EL (cell line): ENCODE measurements at places on chromosomes 1 and 21.
A peak's percentile ranks its signal among the peaks of the same experiment; 100 is the strongest.

DNA sequence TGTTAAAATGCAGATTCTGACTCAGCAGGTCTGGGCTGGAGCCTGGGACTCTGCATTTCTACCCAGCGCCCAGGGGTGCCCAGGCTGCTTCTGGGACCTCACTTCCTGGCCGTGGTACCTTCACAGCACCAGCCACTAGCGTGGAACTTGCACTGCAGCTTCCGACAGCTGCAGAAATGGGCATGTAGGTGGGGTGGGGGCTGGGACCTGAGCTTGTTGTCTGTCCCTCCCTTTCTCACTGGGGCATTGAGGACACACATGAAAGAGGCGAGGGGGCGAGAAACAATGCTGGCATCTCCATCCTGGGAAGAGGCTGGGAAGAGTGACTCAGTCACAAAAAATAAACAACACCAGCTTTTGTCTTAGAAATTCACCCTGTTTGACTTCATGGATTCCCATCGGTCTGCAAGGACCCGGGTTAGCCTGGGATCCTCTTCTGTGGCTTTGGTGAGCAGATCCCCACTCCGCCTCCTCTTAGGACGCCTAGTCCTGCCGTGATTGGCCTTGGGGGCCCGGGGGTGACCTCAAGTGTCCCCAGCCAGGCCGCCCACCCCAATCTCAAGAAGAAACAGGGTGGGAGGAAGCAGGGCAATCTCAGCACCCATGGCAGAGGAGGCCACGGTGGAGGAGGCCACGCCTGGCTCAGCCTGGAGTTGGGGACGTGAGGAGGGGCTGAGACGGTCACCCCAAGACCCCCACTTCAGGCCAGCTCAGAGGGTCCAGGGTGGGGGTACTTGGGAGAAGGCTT lies 29.9 kb upstream of the POFUT2 start:
- DNase-seq = peak; percentile 86

- no peak for DNase-seq
These were observed 26.8 kb downstream of the GBP6 start for GRCh38 chr1:89390707-89391106.

GRCh38 chr1:171807556-171807955 lies 26.1 kb downstream of the METTL13 start:
- DNase-seq = no peak

DNA sequence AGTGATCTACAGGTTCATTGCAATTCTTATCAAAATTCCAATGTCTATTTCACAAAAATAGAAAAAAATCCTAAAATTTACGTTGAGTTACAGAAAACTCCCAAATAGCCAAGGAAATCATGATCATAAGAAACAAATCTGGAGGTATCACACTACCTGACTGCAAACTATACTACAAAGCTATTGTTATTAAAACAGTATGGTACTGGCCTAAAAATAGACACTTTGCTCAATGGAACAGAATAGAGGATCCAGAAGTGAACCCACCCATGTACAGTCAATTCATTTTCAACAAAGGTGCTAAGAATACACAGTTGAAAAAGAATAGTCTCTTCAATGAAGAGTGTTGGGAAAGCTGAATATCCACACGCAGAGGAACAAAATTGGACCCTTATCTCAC lies 30.2 kb downstream of the GBP2 start:
- DNase-seq = no peak

GRCh38 chr1:170355267-170355801 lies 176.6 kb upstream of the GORAB start:
- no peak for DNase-seq

DNA sequence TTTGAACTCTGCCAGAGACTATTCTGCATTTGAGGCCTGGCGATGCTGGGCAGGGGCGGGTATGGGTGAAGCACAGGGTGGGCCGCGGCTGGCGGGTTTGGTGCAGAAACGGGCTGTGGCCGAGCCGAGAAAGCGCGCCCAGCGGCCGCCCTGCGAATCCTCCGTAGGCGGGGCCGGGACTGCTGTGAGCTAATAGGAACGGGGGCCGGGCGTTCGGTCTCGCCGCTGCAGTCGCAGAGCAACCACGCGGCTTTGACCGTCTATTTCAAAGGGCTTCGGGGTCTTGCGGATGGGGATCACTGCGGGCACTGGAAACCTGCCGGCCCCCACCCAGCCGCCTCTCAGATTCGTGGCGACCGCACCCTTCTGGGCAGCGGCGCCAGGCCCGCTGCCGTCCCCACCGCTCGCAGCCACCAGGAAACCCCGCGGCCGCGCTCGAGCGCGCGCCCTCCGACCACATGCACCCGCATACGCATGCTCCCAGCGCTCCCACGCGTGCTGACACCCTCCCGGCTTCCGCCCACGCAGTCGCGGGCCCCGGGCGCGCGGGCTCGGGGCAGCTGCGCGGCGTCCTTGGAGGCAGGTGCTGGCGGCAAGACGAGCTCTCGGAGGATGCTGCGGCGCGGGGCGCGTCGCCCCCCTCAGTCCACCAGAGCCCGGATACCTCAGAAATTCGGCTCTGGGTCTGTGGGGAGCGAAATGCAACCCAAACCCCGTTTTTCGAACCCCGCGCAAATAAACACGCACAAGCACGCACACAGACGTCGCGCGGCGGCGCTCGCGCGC lies 32.6 kb downstream of the DNTTIP2 start:
- DNase-seq = peak; percentile 86

- no peak for DNase-seq
These were observed 131.6 kb downstream of the ETS2 start for GRCh38 chr21:38937286-38937790.

DNA sequence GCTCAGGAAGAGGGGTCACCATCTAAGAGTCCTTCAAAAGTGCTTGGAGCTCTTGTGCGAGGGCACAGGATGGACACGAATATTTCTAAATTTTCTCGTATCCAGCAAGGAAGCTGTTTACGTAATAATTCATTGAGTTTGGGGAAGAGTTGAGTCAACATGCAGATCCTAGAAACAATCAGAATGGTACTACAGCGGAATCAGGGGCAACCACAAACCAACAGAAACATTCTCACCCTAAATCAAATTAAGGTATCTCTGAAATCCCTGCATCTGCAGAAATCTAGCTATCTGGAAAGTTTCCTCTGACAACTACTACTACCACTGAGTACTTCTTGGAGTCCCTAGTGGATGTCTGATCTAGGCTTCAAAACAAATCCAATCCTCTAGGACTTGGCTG lies 352.4 kb downstream of the LTN1 start:
- no peak for DNase-seq

- no peak for DNase-seq
These were observed 559 bp downstream of the VCAM1 start for GRCh38 chr1:100720101-100720500.

DNA sequence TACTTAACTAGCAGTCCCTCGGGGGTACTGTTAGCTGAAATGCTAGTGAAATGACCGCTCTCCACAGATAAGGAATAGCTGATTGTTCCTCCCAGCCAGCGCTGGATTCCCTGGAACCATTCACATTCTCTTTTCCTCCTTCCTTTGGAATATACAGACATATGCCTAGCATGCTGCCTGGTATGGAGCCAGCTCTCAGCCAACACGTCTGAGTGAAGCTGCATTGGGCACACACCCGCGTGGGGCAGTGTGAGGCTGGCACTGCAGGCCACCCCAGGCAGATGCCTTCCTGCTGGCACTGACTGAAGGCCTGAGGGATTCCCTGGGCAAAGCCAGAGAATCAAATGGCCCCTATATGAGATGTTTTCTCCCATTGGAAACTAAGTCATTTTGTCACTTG lies 66.7 kb downstream of the TLR5 start:
- no peak for DNase-seq

DNA sequence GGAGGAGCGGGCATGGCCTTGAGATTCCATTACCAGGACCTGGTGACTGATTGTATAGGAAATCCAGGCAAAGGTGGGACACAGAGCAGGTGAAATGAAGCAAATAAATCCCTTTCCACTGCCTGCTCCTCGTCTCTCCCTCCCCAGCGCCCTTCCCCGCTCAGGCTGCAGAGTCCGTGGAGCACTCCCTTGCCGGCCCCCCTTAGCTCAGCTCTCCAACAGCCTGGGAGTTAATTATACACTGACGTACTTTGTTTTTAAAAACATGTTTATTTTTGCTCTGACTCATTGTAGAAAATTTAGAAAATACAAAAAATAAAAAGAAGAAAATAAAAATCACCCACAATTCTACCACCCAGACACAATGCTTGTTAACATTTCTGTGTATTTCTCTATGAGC lies 61.7 kb downstream of the LGR6 start:
- no peak for DNase-seq

GRCh38 chr1:161305867-161306519 lies 3.8 kb downstream of the MPZ start:
- DNase-seq = peak; percentile 47

DNA sequence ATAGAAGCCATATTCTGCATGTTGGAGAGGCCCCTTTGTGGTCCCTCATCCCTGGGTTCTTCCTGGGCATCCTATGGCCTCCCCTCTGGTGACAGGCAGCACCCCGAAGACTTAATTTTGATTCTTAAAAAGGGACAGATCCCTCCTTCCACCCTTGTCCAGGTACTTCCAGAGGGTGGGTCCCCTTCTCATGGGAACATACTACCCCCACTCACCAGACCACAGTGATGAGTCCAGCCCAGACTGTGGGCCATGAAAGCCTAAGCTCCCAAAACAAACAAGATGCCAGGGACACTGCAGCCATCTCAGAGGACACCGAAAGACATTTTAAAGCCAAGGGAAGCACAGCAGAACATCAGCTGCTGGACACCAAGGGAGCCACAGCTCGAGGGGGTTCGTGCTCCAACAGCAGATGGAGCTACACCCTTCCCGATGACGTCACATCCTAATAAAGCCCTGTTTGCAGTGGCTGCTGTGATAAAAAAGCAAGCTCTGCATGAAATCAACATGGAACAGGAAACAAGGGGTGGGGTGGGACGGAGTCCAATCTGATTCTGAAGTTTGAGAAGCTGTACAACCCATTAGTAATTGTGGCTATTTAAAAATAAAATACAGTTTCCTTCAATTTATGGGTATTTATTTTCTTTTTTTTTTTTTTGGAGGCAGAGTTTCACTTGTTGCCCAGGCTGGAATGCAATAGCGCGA lies 32.4 kb downstream of the GNB1 start:
- DNase-seq = peak; percentile 91

GRCh38 chr1:205270764-205271163 lies 43.0 kb downstream of the TMCC2 start:
- DNase-seq = peak; percentile 53

DNA sequence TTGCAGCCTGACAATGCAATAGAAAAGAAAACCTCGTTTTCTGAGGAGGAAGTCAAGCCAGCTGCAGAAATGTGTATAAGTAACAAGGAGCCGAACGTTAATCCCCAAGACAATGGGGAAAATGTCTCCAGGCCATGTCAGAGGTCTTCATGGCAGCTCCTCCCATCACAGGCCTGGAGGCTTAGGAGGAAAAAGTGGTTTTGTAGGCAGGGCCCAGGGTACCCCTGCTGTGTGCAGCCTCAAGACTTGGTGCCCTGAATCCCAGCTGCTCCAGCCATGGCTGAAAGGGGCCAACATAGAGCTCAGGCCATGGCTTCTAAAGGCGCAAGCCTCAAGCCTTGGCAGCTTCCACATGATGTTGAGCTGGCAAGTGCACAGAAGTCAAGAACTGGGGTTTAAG lies 78.0 kb upstream of the HOOK1 start:
- DNase-seq = no peak

DNA sequence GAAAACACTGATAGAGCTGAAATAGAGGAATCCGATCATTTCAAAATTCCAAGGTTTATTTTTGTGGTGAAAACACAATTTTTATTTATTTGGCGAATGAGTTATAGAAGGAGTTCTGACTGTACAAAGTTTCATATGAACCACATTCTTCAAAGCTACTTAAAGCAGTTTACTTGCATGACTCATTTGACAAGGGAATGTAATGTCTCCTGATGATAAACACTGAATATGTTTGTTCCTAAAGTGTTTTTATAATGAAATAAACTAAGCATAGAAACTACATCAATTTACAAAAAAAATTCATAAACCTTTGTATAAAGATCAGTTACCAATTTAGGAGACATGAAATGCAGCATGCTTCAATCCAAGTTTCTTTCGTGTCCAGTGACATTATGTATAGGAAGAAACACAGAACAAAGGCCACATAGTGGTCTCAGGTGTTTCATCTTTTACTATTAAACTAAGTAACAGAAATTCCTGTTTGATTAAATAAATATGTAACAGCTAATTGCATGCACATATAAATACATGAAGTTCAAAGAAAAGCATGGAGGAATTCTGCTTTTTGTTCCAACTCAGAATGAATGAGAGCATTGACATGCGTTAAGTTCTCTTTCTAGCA lies 2.5 kb downstream of the PRKACB start:
- peak; percentile 61 for DNase-seq

- peak; percentile 85 for DNase-seq
These were observed at the start of gene RPF1 for GRCh38 chr1:84478876-84479868. Gene RPF1, plus strand, starts transcription at chr1:84479266. Its CDS starts 16 bp downstream, at chr1:84479282.

- DNase-seq = peak; percentile 69
These were observed 22.6 kb downstream of the ETNK2 start for GRCh38 chr1:204128964-204129896.

DNA sequence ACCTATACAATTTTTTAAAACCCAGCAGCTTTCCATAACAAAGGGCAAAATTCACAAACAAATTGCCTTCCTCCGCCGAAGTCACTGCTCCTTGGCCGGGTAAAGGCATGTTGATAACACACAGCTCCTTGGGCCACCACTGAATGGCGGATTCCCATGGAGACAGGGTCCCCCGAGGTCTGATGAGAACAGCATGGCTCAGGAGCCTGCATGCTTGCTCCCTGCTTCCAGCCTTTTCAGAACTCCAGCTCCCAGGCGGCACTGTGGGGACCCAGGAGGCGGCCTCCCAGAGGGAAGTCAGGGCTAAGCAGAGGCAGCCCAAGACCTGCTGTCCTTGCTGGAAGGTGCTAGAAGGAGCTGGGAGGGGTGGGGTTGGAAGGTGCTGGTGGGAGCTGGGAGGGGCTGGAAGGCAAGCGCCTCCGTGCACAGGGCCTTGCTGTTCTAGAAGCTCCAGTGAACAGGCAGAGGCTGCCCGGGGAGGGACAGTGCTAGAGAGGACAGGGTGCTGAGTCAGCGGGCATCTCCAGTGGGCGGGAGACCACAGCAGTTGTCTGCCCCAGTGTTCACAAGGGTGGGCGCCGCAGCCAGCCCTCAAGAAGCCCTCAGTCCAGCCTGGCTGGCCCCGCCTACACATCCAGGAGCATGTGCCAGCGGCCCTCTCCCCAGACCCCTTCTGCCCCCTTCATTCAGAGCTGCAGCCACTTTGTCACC lies 35.1 kb downstream of the PRDM16 start:
- DNase-seq = no peak

DNA sequence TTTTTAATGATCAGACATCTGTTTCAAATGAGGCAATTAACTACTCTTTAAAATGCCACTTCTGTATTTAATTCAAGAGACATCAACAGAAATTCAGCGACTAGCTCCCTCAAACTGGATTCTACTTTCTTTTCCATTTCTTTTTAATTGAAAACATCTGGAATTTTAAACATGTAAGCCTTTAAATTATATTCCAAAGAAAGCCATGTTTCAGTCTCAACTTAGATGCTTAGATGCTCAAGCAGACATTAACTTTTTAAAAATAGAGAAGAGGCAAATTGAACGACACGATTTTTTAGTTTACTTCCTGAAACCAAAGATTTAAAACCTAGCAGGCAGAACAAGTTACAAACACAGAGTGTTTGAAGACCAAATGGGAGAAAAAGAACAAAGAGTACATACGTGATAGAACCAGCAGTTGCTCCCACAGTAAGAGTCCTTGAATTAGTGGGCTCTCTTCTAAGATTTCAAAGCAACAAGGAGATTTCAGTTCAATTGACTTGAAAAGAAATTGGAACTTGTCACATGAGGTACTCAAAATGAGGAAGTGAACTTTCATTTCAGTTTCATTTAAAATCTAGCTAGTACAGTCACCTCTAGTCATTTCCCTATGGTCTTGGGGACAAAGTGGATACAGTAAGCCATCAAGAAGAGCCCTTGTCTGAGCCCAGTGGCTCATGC lies at the start of gene CTSS:
Gene CTSS (minus strand): TSS at position 483 of the 681 bp plus-strand sequence. CDS start 1,015 bp downstream, outside the sequence.
- peak; percentile 14 for DNase-seq

GRCh38 chr1:181643631-181644030 lies 160.3 kb downstream of the CACNA1E start:
- DNase-seq = no peak
